ENCODE measurements at places on chromosomes 7 and 10. TPM values are rescaled to one million over a fixed set of nuclear protein-coding genes. Genes with fewer than 3 reads are reported as not detected.

CLDN4 gene
- total RNA-seq = 787 TPM

GRCh38 chr10:71072823-71073210 is 139.6 kb upstream of the UNC5B start:
- no peak for DNase-seq

SLC26A5 gene
- not detected for total RNA-seq

DNA sequence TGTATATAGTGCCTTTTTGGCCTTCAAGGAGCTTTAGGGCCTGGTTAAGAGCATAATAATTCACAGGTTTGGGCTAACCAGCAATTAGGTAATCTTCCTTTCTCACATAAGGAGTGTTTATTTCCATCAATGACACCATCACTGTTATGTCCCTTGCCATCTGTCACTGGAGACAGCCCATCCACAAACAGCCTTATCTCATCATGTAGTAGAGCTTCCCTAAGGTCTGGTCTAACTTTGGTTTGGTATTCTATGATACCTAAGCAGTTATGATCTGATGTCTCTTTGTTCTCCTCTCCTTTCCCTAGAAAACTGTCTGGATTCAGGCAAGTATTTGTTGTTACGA is 26.4 kb downstream of the MAPK8 start:
- DNase-seq = no peak

GRCh38 chr10:19812976-19813375 is 3.3 kb upstream of the PLXDC2 start:
- no peak for DNase-seq

GRCh38 chr7:141150465-141150864 is 76.6 kb downstream of the TMEM178B start:
- DNase-seq = no peak

RGS10 gene
- total RNA-seq = 16.0 TPM

- no peak for DNase-seq
These were observed 29.4 kb upstream of the ATOH7 start for GRCh38 chr10:68261132-68261856.

- DNase-seq = no peak
These were observed 3.9 kb upstream of the PVRIG start for GRCh38 chr7:100215895-100216294.

GRCh38 chr10:99339077-99339476 is 9.9 kb downstream of the CNNM1 start:
- no peak for DNase-seq

DNA sequence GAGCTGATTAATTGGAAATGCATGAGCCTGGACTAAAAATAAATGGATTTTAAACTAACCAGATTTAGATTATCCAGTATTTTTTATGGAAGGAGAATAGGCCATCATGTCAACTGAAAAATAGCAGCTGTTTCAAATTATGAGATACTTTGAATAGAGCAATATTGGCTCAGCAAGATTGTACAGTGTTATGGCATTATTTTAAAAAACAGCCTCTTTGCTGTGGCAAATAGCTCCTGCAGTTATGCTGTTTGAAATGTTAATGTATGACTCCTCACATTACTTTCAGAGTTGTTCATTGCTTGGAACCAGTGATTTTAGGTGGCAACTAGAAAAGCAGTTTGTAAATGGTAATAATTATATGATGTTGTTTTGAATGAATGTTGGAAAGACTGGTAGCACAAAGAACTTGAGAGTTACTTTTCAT is 244.5 kb downstream of the KIAA1217 start:
- no peak for DNase-seq

DNA sequence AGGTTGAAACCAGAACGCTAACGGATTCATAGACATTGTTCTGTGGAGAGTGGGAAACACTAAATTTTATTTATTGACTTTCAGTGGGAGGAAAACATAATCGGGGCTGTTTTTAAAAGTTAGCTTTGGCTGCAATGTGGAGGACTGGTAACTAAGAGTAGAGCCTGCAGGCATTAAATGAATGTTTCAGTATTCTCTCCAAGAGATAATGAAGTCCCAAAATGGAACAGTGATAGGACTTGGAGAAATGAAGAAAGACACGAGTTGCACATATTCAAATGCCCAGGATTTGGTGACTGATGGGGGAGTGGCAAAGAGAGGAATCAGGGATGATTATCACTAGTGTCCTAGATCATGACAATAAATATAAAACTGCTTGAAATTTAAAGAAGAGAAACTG is 359.8 kb upstream of the LRRTM3 start:
- DNase-seq = no peak

PGAM2 gene
- 0.72 TPM for total RNA-seq

FXYD4 gene
- total RNA-seq = 3.1 TPM

DNA sequence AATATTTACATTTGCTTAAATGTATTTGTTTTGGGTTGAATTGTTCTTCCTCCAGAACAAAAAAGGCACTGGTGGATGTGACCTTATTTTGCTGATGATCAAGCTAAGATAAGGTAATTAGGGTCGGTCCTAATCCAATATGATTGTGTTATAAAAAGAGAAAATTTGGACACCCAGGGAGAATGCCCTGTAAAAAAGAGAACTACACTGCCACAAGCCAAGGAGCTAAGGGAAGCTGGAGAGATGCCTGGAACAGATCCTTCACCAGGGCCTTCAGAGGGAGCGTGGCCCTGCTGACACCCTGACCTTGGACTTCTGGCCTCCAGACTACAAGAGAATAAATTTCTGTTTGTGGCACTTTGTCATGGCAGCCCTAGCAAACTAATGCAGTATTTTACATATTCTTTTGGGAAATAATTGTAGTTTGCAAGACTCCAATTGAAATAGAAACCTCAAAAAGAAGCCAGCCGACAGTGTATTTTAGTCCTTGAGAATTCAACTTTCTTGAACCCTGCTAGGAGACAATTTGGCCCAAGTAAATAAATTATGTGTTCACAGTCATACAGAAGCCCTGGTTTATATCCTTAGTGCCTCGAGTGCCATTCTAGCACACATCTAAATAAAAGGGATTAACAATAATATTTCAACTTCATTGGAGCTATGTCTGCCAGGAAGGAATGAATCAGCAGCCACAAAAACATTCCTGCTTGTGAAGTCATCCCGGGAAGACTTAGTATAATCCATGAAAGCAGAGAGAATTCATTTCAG is 164.6 kb downstream of the PKD1L1 start:
- DNase-seq = no peak

GRCh38 chr10:83666762-83667161 is 472.5 kb upstream of the GHITM start:
- no peak for DNase-seq

GRCh38 chr10:32982911-32983909 is 25.2 kb upstream of the ITGB1 start:
- DNase-seq = no peak

HOXA6 gene
- total RNA-seq = 10.9 TPM

- no peak for DNase-seq
These were observed 133.1 kb upstream of the PPP1R3A start for GRCh38 chr7:114051871-114052331.

GRCh38 chr10:71597821-71598498 is 121.6 kb downstream of the C10orf105 start:
- DNase-seq = no peak
